ENCODE measurements at places on chromosomes 3 and 15. TPM values are rescaled to one million over a fixed set of nuclear protein-coding genes. Genes with fewer than 3 reads are reported as not detected.
A peak's percentile ranks its signal among the peaks of the same experiment; 100 is the strongest.

DNA sequence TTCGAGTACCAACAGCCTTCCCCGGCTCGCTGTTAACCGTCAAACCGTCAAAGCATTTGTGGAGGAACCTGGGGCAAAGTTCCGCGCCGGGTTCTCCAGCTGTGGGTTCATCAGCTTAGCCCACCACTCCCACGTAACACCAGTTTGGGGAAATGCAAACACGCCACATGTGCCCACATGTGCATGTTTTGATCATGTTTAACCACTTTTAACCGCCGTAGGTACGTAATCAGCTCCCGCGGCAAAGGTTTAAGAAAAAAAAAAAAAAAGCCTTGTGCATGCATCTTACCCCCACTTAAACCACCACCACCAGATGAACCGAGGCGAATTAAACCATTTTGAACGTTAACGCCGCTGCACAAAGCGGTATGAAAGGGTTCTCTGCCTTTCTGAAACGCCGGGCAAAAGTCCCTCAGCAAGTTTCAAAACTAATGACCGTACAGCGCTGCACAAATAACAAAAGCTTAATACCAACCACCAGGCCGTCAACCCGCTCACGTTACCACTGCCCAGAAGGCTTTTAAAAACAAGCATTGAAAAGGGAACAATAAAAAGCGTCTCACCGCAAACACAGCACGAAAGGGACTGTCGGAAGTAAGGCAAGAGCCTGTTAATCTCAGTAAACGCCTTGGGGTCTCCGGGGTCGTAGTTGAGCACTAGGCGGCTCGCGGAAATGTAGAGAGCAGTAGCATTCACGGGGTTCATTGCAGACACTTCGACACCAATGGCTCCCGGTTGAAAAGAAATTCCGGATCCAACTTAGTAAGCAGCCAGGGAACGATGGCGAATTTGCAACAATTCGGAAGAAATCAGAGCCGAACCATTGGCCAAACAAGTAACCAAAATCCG lies 1.5 kb downstream of the MSL2 start:
- DNase-seq: peak; percentile 10

DNA sequence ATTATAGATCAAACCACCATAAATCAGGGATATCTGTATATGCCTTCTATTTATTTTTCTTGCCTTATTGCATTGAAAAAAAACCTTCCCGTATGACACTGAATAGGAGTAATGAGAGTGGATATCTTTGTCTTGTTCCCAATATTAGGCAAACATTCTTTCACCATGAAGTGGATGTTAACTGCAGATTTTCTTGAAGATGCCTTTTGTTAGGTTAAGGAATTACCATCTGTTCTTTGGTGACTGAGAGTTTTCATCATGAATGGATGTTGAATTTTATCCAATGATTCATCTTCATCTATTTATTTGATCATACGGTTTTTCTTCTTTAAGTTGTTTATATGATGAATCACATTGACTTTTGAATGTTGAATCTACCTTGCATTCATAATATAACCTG lies 47.1 kb upstream of the MECOM start:
- DNase-seq: no peak

DNA sequence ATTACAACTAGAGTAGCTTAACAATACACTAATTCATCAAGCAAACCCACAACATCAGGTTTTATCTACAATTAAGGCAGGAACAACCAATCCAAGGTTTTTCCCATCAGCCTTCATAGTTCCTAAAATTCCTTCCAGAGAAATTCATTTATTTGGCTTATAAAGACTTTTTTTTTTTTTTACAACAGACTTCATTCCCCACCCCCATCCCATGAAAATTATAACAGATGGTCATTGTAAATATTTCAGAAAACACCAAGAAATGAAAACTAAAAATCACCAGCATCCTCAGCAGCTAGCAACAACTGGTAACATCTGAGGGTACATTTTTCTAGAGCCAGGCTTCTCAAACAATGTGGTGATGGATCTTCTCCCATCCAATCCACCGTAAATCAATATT lies 11.0 kb downstream of the SH3BP5 start:
- DNase-seq: no peak

- no peak for DNase-seq
Observed at GRCh38 chr3:43893727-43894126, 203.0 kb downstream of the ABHD5 start.

GRCh38 chr3:39870706-39871105 lies 61.3 kb downstream of the MYRIP start:
- no peak for DNase-seq

DNA sequence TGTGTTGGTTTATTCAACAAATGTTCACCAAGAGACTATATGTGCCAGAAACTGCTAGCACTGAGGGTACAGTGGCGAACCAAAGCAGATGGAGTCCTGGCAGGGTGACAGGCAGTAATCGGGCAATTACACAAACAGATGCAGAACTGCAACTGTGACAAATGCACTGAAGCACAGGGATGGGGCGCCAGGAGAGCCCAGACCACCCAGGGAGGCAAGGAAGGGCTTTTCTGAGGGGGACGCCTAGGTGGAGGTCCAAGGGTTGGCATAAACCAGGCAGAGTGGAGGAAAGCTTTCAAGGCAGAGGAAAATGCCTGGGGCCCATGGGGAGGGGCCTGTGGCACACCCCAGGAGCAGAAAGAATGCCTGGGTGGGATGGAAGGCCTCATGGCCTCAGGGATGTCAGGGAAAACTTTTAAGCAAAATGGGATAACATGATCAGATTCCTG lies 5.5 kb downstream of the DIS3L start:
- no peak for DNase-seq

- DNase-seq: no peak
Observed at GRCh38 chr3:99931059-99931458, 113.4 kb downstream of the CMSS1 start.

- DNase-seq: peak; percentile 95
Observed at GRCh38 chr3:185656321-185656840, 70.3 kb downstream of the SENP2 start.

DNA sequence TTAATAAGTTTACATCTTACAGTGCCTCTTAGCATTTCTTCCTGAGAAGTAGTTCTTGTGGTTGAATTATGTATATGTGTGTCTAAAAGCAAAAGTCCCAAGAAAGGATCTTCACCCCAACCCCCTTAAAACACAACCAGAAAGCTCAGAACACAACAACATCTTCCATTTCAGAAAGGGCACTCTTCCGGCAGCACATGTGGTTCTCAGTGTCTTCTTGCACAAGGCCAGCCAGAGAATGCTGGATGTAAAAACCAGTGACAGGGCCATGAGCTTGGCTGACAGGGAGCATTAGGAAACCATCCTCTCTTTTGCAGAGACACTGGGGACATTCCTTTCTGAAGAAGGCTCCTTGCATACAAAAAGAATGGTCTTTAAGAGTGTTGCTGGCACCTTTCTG lies 45.0 kb downstream of the EEFSEC start:
- no peak for DNase-seq

- no peak for DNase-seq
Observed at GRCh38 chr3:20480786-20481365, 294.9 kb upstream of the SGO1 start.

The SHF gene
- 0.33 TPM for total RNA-seq

The SMCO1 gene
- not detected for total RNA-seq

The AGBL1 gene
- total RNA-seq: not detected

All from MG63 (cell line).